Activated CD4-positive, CD25-positive, alpha-beta regulatory T cell (primary cell): ENCODE measurements at places on chromosomes 1 and 21.

DNA sequence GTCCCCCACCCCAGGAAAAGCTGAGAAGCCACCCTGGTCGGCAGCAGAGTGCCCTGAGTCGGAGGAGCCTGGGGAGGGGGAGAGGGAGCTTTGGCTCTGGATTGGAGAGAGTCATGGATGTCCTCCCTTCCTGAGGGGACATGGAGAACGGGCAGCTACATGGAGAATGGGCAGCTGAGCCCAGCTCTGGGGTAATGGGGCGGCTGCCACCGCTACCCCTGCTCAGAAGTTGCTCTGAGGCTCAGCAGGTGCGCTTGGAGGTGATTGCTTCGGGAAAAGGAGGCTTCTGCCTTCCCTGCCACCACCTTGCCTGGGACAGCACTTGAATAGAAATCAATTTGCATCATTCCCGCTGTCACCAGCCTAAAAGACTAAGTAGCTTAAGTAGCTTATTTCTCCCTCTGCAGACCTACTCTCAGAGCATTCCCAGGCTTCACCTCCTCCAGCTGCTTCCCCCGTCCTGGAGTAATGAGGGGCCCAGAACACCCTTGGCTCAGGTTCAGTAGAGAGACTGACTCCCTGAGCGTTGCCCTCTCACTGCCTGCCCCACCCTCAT is 8.3 kb downstream of the DISP3 start:
- no peak for DNase-seq

- no peak for DNase-seq
Observed at GRCh38 chr1:1272341-1273208, 1.1 kb downstream of the UBE2J2 start.

GRCh38 chr1:199089393-199090122 is 450.7 kb downstream of the PTPRC start:
- no peak for DNase-seq

- no peak for DNase-seq
Observed at GRCh38 chr1:197321811-197322210, 53.8 kb downstream of the CRB1 start.

DNA sequence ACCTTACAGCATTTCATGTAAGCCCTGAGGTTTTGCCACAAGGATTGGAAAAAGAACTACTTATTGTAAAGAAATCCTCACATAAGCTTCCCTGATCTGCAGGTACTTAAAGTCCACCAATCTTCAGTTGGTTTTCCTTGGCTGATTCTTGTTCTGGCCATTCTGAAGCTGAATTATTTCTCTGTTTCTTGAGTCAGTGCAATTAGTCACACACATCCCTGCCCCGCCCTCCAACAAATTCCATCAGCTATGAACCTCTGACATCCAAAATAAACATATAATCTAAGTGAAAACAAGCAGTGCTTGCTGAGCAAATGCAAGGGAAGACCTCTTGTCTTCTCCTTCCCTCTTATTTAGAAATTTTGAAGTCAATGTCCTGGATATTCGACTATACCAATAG is 8.2 kb upstream of the FNDC7 start:
- DNase-seq = no peak

DNA sequence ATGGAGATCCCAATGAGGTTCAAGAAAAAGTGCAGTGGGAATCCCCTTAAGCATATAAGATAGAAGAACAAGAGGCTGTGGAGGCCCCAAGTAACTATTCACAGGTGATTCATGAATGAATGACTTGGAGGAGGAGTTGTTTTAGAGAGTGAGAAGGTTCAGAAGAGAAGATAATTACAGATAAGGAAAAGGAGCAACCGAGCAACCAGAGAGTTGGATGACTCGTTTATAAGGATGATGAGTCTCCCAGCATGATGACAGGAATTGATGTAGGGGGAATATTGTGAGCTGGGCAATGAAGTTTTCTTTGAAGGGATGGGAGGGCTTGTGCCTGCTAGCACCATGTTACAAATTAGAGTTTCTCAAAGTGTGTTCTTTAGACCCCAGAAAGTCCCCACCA is 9.8 kb downstream of the C8A start:
- DNase-seq = no peak

DNA sequence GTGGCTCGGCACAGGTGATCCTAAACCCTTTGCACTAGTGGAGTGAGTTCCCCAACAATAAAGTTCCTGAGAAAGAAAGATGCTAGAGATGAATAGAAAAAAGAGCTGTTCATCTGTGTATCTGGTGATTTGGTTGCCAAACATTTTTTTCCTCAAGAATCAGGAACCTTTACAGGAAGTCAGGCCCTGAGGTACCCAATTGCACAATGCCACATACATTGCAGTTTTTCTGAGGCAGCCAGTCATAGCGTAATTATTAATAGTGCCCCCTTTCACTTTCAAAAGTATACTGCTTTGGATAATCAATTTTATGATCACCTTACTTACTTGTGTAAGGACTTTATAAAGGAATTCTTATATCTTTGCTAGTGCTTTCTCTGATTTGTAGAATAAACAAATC is 346.3 kb upstream of the POU3F1 start:
- no peak for DNase-seq

DNA sequence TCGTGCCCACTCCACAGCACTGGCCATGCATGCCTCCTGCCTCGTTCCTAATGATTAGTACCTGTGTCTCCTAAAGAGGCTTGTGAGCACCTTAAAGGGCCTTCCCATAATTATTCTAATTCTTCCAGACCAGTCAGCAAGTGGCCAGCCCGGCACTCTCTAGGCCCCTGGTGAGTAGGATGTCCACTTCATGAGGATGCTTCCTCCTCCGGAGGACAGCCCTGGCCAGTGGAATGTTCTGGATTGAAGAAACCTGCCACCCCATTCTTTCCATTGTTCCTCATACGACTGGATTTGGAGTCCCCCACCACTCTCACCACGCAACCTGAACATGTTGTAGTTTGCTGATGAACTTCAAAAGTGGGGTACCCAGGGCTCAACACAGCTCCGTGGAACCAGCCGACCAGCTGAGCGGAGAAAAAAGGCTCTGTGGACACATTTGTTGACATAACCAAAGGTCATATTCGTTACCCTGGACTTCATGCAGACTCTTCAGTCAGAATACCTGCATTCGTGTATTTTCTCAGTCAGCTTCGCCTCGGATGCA is 46.7 kb upstream of the LBR start:
- no peak for DNase-seq

GRCh38 chr1:184530226-184530625 is 143.4 kb downstream of the C1orf21 start:
- DNase-seq = no peak

DNA sequence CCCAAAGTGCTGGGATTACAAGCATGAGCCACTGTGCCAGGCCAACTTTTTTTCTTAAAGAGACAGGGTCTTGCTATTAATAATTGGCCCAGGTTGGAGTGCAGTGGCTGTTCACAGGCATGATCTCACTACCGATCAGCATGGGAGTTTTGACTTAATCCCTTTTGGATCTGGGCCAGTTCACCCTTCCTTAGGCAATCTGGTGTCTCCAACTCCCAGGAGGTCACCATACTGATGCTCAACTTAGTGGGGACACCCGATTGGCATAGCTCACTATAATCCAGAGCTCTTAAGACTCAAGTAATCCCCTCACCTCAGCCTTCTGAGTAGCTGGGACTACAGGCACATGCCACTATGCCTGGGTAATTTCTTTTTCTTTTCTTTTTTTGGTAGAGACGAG is 64.2 kb upstream of the SCYL3 start:
- DNase-seq = no peak

GRCh38 chr1:118898712-118899111 is 89.4 kb downstream of the TBX15 start:
- no peak for DNase-seq

DNA sequence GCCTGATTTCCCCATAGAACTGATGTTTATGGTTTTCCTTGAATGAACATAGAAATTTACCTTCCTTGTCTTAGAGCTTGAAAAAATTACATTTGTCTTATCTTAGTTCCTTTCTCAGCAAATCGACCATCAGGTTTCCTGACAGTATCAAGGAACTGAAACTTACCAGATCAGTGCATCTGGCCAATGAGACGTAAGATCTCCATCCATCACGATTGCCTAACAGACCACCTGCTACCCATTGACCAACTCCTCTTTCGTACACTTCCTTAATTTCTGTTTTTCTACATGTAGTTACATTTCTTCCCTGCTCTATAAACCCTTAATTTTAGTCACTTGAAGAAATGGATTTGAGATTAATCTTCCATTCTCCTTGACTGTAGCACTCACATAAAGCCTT is 57.4 kb upstream of the TMPRSS15 start:
- DNase-seq = no peak

DNA sequence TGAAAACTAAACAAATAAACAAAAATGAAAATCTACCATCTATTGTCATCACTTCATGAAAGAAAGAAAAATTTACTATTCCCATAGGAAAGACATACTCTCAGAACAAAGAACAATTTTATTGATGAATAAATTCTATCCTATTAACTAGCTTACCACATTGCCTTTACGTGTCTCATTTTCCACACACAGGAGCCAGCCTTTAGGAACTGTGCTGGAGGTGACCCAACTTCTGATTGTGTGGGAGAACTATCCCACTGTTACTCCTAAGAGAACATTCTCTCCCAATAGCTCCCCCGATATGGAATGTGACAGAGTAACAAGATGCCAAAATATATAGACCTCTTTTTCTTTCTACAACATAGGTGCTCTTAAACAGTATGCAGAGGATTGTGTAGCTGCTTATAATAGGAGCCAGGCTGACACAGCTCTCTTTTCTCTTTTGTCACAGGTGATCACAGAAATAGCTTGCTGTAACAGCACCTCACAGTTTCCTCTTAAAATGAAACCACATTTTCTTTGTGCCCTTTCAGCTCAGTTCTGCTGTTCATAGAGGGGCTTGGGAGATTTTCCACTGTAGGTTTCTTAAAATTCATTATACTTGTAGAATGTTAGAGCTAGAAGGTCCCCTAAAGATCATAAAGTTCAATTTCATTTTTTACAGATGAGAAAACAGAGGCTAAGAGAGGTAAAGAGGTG is 35.5 kb downstream of the C21orf91 start:
- no peak for DNase-seq

- no peak for DNase-seq
Observed at GRCh38 chr1:48794816-48795215, 18.1 kb upstream of the BEND5 start.

DNA sequence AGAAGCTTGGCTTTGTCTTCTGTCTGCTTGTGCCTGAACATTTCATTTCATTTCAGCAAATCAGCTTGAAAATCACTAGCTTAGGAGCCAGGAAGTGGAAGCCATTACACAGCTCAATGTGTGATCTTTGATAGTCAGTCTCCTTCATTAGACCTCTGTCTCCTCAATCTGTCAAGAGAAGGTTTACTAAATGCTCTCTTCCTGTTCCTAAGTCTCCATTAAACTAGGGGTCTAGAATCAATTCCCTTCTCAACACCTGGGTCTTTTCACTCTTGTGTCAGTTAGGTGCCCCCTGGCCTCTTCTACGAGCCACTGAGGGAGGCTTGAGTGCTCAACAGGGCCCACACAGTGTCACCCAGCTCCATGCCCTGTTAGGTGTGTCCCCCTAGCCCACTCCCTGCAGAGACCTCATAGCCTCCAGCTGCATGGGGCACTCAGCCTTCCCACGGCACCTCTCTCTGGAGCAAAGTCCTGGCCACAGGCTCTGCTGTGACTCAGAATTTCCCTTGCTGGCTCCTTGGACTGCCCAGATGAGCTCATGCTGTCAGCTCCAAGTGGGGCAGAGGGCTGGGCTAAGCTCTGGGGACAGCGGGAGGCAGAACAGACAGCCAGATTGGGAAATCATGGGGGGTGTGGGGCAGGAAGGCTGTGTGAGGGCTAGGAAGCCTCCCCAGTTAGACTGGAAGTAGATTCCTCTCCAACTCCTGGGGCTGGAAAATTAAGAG is 115.7 kb upstream of the IPO9 start:
- DNase-seq = no peak

DNA sequence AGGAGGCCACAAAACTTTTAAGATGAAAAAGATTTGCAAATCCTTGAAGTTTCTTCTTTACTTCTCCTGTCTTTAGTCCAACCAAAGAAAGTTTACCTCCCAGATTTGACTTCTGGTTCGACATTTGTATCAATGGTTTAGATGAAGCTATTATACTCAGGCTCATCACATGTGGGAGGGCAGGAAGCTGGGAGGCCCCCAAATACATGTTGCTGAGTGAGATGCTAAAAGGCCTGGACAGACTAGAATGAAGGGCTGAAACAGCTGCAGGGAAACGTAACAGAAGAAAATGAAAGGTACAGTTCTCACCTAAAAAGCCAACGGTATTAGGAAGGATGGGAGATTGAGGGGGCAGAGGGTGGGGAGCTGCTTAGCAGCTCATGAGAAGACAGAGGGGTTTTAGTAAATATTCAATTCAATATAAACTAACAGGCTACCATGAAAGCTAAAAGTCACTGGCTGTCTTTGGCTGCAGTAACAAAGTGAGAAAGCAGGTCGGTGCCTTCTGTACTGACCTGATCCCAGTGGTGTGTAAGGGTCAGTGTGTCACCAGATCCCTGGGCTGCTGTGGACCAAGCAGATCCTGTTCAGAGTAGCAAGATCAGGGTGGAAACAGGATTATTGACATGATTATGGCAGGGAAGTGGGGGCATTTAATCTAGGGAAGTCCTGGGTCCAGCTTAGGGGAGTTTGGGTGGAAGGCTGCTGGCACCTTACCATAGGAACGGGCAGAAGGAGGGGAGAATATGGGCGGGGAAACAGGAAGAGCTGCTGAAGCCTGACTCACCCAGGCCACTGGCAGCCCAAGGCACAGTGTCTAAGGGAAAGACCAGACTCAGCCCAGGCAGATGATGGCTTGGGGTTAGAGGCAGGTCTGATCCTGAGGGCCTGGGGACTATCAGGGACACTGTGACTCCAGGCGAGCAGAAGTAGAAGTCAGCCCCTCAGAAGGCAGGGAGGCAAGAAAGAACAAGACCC is 60.4 kb downstream of the KCNN3 start:
- DNase-seq = no peak

GRCh38 chr1:57616921-57617320 is 193.1 kb upstream of the DAB1 start:
- DNase-seq = no peak

DNA sequence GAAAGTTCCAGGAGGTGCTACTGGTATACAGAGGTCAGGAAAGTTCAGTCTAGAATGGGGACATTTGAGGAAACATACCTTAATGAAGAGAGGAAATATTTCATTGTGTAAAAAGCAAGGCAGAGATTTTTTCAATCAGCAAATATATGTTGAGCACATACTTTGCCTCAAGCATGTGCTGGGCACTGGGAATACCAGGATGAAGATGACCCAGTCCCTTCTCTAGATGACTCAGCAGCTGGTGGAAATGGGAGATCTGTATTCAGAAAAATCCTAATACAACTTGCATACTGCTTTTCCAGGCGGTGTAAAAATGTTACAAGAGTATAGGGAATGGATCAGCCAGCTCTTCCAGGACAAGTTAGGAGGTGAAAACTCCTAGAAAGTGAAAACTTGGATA is 229.3 kb downstream of the FGGY start:
- DNase-seq = no peak
